ENCODE measurements at places on chromosomes 5 and 9.

DNA sequence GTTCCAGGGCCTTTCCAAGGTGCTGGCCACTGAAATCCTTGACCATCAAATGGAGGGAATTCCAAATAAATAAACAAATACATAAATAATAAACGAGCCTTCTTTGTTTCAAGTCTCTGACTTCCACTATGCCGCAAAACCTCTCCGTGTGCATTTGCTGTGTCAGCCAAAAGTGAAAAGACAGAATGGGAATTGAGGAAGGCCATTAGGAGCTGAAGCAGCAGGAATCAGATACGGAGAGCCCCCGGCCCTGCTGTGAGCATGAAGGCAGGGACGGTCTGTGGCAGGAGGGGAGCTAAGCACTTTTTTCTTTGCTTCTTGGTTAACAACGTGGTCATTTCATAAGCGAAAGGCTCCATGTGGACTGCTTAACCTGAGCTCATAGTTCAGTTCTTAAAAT is 26.1 kb downstream of the PLPPR1 start:
- no peak for DNase-seq

- peak; percentile 62 for DNase-seq
Observed at GRCh38 chr9:27528076-27528885, 1.3 kb downstream of the MOB3B start.

DNA sequence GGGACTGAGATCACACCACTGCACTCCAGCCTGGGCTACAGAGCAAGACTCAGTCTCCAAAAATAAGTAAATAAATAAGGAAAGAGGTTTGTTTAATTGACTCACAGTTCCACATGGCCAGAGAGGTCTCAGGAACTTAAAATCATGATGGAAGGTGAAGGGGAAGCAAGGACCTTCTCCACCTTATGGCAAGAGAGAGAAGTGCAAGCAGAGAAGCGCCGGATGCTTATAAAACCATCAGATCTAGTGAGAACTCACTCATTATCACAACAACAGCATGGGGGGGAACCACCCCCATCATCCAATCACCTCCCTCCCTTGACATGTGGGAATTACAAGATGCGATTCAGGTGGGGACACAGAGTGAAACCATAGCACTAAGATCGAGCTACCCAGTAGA is 22.8 kb upstream of the RGMB start:
- DNase-seq: peak; percentile 13

- DNase-seq: peak; percentile 75
Observed at GRCh38 chr9:14992081-14992480, 81.9 kb upstream of the FREM1 start.

DNA sequence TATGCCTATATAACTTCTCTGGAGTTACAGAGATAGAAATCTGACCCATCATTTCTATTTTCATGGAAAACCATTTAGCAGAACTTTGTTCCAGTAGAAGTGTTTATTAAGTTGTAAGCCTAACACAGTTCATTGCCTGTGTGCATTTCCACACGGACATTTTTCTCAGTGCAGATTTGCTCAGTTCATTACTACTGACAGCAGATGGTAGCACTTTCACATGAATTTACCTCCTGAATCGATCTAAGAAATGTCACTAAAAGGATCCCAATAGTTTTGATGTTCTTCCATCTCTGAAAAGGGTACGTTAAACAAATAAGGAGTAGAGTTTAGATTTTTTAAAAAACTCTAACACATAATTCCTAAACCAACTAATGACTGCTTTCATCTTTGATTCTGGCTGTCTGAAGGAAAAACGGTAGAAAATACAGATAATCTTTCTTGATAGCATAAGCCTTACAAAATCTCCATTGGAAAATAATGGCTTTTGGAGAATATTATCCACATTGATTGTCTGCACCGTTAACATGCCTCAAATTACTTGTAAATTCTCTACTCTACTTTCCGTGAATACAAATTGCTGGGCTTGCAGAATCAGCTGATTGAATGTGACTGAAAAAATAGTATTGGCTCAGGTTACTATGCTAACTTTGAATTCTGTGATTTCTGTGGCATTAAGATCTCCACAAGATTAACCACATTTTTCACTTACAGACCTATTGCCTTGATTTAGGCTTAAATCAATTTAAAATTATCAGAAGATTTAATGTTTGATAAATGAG is 33.1 kb downstream of the RPS23 start:
- DNase-seq: peak; percentile 5

- no peak for DNase-seq
Observed at GRCh38 chr9:97531888-97532376, 30.5 kb downstream of the TMOD1 start.

- DNase-seq: no peak
Observed at GRCh38 chr9:87783180-87783579, 57.3 kb downstream of the CTSL start.

DNA sequence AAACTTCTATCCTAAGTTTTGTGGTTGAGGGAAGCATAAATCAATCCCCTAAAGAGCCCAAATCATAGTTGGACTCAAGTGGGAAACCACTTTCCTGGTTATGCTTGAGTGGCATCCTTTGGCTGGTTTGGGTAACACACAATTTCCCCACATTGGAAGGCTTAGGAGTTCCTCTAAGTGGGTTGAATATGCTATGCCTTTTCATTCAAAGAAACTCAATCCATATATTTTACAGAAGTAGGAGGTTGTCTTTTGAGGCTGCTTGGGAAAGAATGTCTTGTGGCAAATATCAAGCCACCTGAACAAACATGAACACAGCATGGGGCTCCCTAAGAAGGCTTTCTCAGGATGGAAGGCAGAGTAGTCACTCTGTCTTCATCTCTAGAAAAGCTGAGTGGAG is 121.1 kb downstream of the SPATA31D1 start:
- no peak for DNase-seq

GRCh38 chr9:12723409-12724028 is 30.3 kb downstream of the TYRP1 start:
- DNase-seq: peak; percentile 57

DNA sequence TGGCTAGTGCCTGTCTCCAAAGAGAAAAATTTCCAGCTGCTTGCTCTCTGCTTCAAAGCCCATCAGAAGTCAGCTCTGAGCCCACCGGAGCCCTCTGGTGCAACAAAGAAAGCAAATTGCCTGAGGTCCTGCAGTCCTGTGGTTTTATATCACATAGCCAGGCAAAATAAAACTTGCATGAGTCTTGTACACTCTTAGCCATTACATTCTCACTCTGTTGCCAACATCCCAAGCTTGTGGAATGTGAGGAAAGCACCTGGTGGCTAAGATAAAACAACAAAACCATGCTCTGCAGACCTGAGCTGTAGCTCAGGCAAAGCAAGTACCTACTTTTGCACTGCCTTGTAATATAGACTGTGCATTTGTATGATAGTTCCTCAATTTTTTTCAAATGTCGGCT is 133.7 kb downstream of the GPBP1 start:
- DNase-seq: no peak
